H4 (cell line): ENCODE measurements at places on chromosomes 7 and 10. TPM values are rescaled to one million over a fixed set of nuclear protein-coding genes. Genes with fewer than 3 reads are reported as not detected.

The MINDY4 gene
- total RNA-seq = 6.9 and 7.5 TPM in 2 replicates

The GPER1 gene
- 0.97 and 1.5 TPM in 2 replicates for total RNA-seq

The DNAJB12 gene
- total RNA-seq = 18.1 and 22.1 TPM in 2 replicates

The ITPRID1 gene
- total RNA-seq = 0.39 TPM in 1 of 2 replicates, not detected in the other

The ABCB1 gene
- 12.4 and 14.1 TPM in 2 replicates for total RNA-seq

The HDAC9 gene
- 12.8 and 22.5 TPM in 2 replicates for total RNA-seq

The RTKN2 gene
- 7.1 and 7.3 TPM in 2 replicates for total RNA-seq

The SSBP1 gene
- total RNA-seq = 516 and 551 TPM in 2 replicates

The GRM8 gene
- 2.7 and 2.9 TPM in 2 replicates for total RNA-seq

The TDRD1 gene
- not detected in 2 replicates for total RNA-seq

The R3HCC1L gene
- total RNA-seq = 9.8 and 10.5 TPM in 2 replicates

GRCh38 chr7:25860275-25861163 lies 291.5 kb upstream of the NFE2L3 start:
- no peak for DNase-seq

GRCh38 chr7:102813191-102814024 lies 64.6 kb downstream of the FAM185A start:
- DNase-seq = no peak

DNA sequence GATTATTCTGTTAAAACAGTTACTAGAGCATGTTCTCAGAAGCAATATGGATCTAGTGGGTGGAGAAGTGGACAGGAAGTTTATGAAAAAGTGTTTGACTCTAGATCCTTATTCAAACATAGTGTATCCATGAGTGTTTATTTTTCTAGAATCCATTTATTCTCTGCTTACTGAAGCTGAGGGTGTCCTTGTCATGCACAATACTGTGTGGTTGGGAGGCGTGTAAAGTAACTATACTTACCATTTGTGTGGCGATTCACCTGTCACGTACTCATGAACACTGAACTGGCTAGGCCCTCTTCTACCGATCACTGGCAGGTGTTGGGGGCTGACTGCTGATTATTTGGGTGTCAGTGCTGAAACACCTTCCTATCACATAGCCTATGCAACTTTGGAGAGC lies 74.0 kb downstream of the POU6F2 start:
- DNase-seq = no peak

- peak; percentile 82 for DNase-seq
These were observed 233.8 kb downstream of the C7orf25 start for GRCh38 chr7:42677751-42678699.

DNA sequence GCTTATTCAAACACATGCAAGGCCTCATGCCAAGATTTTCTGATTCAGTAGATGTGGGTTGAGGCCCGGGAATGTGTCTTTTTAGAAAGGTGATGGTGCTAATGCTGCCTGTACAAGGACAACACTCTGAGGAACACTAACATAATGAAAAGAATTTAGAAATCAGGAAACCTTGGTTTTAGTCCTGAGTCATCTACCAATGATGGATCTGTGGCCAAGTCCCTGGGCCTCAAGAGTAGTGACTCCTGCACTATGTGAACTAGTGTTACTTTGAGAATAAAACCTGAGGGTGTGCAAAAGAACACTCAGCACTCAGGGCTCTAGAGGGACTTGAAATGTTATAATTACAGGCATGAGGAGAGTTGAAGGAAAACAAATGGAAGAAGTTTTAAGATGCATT lies 741.7 kb upstream of the GALNT17 start:
- DNase-seq = no peak

GRCh38 chr10:29160150-29160617 lies 128.7 kb upstream of the LYZL1 start:
- DNase-seq = peak; percentile 80

DNA sequence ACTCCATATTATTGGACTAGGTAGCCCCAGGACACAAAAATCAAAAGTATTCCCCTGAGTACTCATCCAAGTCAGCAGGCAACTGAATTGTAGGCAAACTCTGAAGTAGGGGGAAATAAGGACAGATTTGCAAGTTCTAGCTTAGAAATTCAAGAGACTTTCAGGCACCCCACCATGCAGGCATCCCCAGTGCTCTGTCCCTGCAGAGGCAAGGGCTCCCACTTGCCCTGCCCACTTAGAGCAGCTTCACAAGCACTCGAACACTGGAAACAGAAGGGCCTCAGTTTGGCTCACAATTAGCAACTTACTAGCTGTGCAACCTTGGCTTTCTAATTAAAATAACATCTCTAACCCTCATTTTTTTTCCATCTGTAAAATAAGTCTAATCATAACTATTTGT lies 209.2 kb downstream of the C7orf25 start:
- DNase-seq = no peak

- DNase-seq = no peak
These were observed 554.0 kb downstream of the MDFIC start for GRCh38 chr7:115475761-115476385.

GRCh38 chr10:30481603-30482002 lies 47.6 kb downstream of the MAP3K8 start:
- no peak for DNase-seq

- peak; percentile 91 for DNase-seq
These were observed 255.7 kb upstream of the MKLN1 start for GRCh38 chr7:131071786-131072504.

DNA sequence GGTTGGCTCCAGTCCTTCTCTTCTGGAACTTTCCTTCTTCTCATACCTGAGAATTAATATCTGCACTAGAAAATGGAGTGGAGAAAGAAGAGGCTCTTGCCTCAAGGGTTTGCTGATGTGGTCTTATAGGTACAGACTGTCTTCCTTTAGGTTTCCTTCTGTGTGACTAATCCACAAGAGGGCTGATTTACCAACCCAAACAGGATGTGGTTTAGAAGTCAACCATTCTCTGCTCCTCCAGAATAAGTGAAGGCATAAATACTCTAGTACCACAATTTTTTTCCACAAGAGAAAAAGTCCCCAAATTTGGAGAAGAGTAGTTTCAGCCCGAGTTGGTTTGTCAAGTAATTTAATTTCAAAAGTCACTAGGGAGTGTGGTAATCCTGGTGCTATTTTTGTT lies 85.8 kb downstream of the NRP1 start:
- DNase-seq = peak; percentile 89

DNA sequence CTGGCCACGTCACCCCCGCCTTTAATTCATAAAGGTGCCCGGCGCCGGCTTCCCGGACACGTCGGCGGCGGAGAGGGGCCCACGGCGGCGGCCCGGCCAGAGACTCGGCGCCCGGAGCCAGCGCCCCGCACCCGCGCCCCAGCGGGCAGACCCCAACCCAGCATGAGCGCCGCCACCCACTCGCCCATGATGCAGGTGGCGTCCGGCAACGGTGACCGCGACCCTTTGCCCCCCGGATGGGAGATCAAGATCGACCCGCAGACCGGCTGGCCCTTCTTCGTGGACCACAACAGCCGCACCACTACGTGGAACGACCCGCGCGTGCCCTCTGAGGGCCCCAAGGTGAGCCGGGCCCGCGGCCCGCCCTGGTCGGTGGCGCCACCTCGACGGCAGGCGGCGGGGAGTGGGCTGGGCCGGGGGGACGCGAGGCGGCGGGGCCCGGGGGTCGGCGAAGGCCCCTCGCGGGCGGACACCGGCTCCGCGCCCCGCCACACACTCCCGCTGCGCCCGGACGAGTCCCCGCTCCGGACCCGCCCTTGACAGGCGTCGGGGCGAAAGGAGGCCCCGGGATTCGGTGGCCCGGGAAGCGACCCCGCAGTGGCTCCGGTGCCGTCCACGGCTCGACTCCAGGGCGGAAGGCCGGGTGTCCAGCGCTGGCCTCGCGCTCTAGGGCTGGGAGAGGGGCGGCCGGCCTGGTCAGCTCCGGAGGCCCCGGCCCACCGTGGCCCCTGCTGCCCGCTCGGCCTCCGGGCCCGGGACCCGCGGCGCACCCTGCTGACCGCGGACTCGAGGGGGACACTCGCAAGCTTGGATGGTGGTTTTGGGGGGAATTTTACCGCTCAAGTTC lies 557 bp downstream of the BAG3 start:
- no peak for DNase-seq

DNA sequence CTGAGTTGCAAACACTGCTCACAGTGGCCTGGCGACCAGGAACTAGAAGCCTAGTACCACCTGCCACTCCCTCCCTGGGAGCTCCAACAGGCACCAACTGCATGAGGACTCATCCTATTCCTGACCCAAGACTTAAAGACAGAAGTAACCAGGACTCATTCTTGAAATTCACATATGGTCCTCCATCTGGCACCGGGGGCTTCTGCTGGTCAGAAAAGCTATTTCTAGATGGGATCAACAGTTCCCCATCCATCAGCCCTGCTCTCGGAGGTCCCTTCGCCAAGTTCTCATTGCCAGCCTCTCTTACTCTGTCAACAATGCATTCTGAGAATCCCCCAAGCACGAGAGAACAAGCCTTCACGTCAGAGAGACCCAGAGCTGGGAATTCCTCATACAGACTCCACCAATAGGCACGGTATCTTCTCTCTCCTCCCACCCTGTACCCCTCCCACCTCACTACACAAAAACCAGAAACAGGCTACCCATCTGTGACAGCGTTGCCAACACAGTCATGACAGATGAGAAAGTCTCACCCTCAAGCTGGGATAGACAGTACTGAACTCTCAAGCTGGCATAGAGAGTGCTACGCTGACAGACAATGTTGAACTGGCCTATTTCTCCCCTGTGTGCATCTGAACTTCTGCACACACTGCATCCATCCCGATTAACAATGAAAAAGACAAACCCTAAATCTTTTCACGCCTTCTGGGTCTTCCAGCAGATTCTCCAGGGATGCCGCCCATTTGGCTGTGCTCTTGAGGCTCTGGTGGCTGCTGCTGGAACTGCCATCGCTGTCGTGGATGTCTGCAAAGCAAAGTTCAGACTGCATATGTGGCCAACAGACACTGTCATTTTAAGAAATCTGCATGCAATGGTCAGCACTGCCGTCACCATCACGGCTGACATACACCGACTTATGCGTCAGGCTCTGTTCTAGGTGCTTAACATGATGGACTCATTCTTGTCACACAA lies 15.6 kb downstream of the RGS10 start:
- DNase-seq = no peak

- DNase-seq = no peak
These were observed 144.0 kb upstream of the PPP1R3A start for GRCh38 chr7:114062810-114063209.

DNA sequence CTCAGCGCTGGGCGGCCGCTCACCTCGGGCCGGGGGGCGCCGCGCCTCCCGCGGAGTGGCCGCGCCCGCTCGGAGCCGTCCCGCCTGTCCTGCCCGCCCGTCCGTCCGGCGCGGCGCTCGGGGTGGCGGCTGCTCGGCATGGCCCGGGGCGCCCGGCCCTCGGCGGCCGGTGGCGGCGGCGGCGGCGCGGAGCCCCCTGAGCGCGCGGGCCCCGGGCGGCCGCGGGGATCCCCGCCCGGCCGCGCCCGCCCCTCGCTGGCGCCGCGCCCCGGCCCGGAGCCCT lies 338 bp downstream of the SDK1 start:
- DNase-seq = no peak

- DNase-seq = peak; percentile 97
These were observed 7.8 kb downstream of the TES start for GRCh38 chr7:116218051-116218645.

DNA sequence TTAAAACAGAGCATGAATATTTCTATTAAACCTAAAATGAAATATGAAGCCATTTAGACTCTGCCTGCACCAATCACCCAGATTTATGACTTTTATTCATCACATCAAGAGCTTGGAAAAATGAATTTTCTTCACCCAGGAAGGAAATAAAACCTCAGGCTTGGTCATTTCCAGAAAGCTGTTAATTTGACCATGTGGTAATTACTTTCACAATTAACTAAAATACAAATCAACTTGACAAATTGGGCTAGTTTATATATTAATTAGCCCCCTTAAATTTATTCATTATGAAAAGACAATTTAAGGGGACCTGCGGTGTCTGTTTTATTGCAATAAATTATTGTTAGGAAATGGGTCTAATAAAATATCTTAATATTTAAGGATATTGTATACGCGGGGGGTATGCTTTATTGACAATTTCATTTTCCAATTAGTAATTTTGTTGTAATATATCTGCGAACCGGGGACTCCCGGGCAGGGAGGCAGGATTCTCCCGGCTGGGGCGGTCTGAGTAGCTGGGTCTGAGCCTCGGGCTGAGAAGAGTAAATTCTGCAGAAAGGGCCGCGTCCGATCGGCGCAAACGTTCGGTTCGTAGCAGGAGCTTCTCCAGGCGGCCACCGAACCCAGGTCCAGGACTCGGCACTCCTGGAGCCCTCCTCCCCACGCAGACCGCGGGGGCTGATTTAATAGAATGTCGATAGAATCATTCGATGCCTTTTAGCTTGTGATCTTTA lies 9.4 kb upstream of the MNX1 start:
- DNase-seq = no peak

- DNase-seq = no peak
These were observed 9.5 kb downstream of the PLXDC2 start for GRCh38 chr10:19825700-19826099.

DNA sequence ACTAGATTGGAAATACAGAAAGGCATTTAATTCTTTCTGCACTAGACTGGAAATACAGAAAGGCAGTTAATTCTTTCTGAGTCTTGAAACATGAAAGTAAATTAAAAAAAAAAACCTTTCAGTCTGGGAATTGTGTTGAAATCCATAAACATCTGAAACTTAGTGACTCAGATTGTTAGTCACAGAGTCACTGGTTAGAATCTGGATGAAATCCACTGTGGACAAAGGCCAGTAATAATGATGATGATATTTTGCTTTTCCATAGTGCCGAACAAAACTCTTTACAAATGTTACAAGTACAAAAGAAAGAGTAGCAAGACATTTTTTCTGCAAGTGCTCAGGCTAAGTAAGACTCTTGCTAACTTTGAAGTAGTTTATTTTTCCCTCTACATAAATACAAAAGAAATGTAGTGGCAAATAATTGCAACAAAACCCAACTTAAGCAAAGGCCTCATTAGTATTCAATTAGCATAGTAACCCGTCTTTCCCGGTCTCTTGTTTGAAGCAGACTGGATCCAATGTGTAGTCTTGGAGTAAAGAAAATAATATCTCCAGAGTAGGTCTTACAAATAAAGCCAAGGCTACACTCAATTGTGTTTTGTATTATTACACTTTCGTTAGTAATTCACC lies 5.8 kb upstream of the PRTFDC1 start:
- peak; percentile 71 for DNase-seq

- DNase-seq = no peak
These were observed 220.8 kb upstream of the PHYHIPL start for GRCh38 chr10:58955615-58956014.
